ENCODE measurements at places on chromosomes 1 and 21.

DNA sequence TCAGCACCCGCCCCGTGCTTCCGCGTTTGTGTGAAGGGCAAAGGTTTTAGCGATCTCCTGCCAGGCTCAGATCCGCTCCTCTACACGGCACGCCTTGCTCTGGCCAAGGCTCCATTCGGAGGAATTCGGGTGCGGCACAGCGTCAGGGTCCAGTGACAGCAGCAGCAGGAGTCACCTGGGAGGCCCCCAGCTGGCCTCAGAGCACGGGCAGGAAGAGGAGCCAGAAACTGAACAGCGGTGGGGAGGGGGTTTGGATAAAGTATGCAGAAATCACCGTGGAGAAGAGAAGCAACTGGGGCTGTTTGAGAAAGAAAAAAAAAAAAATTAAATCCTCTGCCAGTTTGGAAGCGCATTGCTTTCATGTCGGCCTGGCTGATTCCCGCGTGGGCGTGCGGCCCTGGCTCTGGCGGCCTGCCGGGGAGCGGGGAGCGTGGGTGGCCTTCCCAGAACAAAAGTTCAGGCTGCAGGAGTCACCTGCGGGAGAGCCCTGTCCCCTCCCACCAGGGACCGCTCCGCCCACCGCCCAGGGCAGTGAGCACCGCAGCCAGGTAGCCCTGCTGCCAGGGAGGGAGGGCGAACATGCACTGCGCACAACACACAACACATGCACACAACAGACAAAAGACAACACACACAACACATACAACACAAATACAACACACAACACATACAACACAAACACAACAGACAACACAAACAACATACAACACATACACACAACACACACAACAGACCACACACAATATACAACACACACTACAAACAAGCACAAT, 107.6 kb downstream of the ETS2 start:
- DNase-seq, result no peak

DNA sequence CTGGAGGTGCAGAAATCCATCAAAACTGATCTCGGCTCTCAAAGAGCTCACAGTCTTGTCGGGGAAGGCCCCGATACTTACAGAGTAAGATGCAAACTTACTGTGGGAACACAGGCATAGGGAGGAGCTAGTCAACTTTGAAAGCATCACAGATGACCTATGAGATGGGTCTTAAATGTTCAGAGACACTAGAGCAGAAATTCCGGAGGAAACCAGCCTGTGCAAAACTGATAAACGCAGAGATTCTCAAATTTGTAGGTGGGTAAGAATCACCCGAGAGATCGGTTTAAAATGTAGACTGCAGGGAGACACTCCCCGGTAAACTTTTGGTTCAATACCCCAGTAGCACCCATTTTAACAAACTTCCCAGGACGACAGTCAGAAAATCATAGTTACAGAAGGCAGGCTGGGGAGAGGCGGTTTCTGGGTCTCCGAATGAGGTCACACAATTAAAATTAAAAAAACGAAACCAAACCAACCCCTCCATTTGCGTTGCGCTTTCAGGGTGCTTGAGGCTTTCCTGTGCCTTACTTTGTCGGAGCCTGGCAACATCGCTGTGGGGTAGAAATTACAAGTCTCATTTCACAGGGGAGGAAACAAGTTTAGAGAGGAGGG, 755 bp upstream of the THRAP3 start:
- no peak for DNase-seq

- DNase-seq, result no peak
Measured at GRCh38 chr21:43735236-43736091, 16.5 kb downstream of the PDXK start.

DNA sequence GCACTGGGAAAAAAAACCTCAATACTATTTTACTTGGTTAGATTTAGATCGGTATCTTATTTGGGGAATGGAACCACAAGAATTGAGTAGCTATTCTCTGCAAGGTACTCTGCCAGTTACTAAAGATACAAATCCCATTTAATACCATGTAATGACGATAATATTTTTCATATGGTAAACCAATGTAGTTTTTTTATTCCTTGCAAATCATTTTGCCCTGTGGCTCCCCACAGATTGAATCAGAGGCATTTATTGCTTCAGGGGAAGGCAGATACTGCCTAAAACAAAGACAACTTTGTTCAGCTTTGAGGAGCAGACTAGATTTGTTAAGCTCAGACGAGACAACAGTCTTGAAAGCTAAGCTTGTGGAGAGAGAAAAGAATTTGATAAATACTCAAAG, 226.7 kb upstream of the RUNX1 start:
- DNase-seq, result no peak

DNA sequence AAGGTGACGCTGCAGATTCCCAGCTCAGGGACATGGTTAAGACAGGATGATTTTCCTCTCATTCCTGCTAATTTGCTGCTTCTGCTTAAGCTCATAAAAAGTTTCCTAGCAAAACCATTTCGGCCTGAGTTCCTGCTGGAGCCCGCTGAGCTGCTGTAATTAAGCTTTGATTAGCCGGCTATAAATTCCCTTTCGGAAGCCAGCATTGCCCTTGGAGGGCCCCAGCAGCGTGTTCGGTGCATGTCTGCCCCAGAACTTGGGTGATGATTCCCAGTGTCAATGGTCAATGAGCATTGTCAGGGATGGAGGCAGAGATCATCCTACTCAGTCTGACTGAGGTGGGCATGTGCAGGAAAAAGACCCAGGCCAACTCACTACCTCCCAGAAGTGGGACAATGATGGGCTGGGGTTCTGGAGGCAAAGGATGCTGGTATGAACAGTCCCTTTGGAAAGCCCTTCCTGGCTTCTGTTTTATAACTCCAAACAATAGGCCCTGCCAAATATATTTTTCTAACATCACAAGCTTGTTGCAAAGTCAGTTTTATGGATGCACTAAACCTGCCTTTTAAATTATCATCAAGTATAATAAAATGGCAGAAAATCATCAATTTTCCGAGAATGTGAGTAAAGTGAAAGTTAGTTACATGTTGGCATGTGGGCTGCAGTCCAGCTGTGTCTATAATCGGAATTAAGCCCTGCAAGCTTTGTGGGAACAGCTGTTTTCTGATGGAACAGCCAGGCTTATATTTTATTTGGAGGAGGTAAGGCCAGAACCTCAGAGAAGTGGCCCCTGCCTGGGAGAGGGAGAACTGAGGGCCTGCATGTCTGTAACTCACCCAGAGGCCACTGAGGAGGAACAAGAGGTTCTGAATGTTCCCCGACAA, 257.1 kb downstream of the GRIK3 start:
- no peak for DNase-seq
